Activated T-cell treated with anti-CD3 and anti-CD28 coated beads, Interleukin-2, amount 50 U/mL, for 1 hour (primary cell): ENCODE measurements at places on chromosomes 4 and X.

GRCh38 chr4:101784957-101785356 is 5.6 kb upstream of the BANK1 start:
- DNase-seq: no peak

DNA sequence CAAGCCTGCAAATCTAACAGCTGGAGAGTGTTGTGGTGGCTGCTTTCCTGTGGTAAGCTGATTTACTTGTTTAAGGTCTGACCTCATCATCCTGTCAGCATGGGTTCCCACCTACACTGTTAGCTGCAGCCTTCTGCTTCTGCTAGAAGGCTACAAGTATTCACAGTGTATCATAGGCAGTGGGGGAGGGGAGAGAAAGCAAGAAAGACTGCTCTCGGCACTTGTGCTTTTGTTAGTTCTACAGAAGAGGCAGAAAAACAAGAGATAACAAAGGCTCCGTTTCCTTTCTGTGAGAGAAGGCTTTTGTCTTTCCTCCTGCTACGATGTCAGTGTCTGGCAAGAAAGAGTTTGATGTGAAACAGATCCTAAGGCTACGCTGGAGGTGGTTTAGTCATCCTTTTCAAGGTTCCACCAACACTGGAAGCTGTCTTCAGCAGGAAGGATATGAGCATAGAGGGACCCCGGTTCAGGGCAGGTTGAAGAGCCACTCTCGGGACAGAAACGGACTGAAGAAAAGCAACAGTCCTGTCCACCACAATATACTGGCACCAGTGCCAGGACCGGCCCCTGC is at the start of gene KLHL4:
TSS of gene KLHL4 (plus strand) at position 232 of the 571 bp plus-strand sequence. CDS start at position 324, 92 bp downstream.
- no peak for DNase-seq

GRCh38 chrX:36609616-36610585 is 398.3 kb upstream of the FAM47C start:
- DNase-seq: no peak

DNA sequence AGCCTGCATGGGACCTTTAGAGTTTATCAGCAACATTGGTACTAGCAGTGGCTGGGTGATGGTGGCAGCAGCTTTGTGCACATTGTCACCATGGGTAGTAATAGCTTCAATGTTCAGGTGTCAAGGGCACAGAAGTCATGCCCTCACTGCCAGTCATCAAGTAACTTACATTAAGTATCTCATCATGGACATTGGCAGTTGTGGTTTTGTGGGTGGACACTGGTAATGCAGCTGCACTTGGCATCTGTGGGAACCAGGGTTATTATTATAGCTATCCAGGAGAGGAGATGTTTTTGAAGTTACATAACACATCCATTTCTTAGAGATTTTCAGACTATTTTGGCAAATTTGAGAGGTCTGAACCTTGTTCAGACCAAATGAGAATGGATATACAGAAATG is 243.2 kb upstream of the NOCT start:
- DNase-seq: no peak

DNA sequence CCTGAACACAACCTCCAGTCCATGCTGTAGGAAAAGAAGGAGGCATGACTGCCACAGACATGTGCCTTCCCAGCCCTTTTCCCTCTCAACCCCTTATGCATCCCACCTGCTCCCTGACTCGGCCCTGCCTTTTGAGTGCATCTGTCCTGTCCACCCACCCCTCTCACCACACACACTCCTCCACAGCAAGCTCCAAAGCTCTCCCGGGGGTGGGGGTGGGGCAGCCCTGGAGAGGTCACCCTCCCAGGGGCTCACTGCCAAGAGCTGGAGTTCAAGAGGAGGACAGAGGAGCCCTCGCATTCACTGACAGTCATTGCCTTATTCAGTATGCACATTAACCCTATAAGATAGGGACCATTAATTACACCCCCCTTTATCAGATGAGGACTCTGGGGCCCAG is 46.6 kb upstream of the MAMLD1 start:
- DNase-seq: no peak

DNA sequence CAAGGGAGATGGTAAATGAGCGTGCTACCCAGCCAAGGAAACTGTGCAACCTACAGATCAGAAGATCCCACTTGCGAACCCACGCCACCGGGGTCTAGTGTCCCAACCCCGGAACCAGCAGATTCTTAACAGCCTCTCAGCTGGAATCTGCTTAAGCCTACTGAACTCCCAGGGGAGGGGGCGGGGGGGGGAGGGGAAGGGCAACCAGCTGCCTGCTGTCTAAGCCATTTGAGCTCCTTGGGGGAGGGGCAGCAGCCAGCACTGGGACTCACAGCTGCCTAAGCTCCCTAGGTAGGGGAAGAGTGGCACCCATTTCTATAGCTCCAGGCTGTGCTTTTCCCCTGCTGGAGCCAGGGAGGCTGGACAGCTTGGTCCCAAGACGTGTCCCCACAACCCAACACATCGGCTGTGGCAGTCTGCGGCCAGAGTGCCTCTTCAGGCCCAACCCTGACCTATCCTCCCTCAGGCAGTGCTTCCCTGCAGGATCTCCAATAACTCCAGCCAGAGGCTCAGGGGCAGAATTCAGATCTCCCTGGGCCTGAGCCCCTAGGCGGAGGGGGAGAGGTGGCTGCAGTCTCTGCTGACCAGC is 289.2 kb downstream of the LDB2 start:
- DNase-seq: no peak

DNA sequence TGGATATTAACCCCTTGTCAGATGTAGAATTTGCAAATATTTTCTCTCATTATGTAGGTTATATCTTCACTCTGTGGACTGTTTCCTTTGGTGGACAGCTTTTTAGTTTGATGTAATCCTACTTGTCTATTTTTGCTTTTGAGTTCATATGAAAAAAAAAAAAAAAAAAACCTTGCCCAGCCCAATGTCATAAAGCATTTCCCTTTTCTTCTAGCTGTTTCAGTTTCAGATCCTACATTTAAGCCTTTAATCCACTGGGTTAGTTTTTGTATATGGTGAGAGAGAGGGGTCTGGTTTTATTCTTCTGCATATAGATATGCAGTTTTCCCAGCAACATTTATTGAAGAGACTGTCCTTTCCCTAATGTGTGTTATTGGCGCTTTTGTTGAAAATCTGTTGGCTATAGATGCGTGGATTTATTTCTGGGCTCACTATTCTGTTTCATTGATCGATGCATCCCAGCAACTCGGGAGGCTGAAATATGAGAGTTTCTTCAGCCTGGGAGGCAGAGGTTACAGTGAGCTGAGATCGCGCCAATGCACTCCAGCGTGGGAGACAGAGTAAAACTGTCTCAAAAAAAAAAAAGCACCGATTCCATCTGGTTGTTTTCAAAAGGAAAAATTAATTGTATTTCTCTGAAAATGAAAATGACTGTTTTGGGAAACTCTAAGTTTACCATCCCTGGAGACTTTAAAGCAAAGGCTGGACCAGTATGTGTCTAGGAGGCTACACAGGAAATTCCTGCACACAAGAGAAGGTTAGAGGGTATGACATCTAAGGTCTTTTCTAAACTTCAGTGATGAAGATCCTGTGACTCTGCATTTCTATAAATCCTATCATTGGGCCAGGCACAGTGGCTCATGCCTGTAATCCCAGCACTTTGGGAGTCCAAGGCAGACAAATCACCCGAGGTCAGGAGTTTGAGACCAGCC is 35.6 kb downstream of the STEEP1 start:
- no peak for DNase-seq

GRCh38 chrX:26631385-26631784 is 415.4 kb downstream of the MAGEB5 start:
- no peak for DNase-seq

GRCh38 chrX:22325096-22325495 is 52.4 kb downstream of the CBLL2 start:
- no peak for DNase-seq

- DNase-seq: no peak
Observed at GRCh38 chrX:53076671-53077070, 5.5 kb upstream of the TSPYL2 start.

DNA sequence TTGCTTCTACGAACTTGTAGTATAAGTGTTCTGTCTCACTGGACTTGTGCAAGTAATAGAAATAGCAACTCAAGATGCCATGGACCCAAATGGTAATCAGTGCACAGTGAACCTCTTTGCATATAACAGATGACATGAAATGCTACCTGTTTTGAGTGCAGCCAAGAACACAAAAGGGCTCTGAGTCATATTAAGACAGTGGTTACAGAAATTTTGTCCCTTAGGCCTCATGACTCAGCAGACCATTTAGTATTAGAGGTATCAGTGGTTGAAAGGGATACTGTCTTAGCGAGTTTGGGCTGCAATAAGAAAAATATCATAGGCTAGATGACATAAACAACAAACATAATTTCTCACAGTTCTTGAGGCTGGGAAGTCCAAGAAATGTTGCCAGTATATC is 502.9 kb upstream of the PCDH10 start:
- DNase-seq: no peak

DNA sequence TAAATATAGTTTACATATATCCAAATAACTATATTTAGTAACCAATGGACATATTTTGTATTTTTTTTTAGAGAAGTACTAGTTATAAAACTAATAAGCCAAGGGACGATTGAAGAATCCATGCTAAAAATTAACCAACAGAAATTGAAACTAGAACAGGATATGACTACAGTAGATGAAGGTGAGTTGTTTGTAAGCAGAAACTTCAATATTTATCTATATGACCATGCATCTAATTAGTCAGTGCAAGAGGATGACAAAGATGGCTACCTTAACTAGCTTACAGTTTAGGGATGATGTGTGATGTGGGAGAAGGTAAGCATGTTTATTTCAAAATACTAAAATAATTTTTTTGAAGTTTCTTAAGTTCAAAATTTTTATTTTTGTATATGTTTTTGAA is 57.7 kb downstream of the HPGDS start:
- no peak for DNase-seq

DNA sequence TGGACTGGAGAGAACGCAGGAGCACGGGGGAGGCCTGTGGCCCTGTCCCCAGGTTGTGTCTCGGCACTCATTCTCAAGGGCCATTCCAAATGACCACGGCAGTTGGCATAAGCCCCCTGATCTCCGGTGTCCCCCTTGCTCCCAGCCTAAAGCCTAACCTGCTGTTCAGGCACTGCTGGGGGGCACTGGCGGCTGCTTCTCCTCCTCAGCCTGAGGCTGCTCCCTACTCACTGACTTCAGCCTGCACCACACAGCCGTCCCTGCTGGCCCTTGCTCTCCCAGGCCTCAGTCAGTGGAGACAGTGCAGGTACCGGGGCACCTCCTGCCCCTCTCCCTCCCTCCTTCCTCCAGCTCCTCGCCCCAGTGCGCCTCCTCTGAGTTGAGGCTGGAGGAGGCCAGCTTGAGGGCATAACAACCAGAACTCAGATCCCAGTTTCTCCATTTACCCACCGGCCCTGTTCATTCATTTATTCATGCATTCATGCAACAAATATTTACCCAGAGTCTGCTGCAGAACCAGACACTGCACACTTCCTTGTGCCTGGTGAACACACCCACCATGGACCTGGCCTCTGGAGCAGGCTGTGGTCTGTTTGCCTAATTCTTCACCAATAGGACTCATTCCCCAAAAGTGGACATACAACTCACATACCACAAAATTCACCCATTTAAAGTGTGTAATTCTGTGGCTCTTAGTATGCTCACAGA is 65.0 kb downstream of the CPZ start:
- DNase-seq: no peak

DNA sequence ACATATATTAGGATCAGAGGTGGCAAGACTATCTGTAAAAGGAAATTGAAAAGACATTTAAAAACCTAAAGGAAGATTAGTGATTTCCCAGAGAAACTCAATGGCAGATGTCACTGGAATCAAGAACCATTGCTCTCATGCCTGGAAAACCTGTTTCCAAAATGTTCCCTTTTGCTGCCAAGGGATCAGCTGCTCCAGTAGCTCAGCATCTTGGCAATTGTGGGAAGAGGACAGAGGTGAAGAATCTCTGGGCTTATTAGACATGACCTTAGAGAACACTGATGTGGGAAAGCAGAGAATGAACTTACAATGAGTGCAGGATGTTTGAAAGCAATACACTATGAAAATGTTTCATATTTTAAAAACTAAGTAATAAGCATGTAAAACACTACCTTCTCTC is 98.3 kb downstream of the SHROOM3 start:
- DNase-seq: no peak

DNA sequence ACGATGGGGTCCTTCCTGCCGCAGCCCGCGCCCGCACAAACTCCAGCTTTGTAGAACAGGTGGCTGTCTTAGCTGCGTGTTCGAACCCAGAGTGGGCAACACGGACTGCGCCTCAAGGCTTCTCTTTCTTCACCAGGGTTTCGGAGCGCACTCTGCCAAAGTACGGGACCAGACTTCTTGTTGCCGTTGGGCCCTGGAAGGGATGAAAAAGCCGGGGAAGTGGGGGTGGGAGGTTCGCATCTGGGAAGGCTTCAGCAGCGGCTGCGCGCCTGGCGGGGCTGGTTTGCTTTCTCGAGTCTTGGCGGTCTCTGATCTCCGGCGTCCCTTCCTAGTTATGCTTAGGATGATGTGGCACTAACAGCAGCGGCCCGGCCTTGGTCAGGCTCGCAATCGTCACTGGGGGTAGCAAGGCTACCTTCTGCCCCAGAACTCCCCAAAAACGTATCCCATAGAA is 673 bp downstream of the PARM1 start:
- no peak for DNase-seq
